ENCODE measurements at places on chromosomes 12 and 14.

DNA sequence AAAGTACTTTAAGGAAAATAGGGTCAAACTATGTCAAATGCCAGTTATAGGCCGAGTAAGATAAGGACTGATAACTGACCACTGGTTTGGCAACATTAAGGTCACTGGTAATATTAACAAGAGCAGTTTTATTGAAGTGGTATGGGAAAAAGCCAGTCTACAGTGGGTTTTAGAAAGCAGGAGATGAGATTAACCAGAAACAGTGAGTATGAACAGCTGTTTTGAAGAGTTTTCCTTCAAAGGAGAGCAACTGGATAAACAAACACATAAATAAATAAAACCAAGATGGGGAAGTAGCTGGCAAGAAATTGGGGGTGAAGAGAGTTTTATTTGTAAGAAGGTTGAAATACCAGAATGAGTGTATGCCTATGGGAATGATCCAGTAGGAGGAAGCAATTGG is 30.3 kb downstream of the KITLG start:
- peak; percentile 29 for DNase-seq

DNA sequence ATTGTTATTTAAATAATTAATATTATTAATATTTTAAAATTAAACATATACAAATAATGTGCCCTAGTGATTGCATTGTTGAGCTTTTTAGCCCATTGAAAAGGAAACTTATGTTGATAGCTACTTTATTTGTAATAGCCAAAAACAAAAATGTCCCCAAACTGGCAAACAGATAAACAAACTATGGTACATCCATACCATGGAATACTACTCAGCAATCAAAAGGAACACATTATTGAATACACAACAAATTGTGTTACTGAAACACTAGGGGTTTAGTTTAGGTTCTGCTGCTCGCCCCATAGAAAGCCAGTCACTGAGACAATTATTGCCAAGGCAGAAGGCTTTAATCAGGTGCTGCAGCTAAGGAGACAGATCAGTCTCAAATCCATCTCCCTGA is 239.7 kb upstream of the KITLG start:
- DNase-seq: no peak

- DNase-seq: no peak
These were observed 13.5 kb downstream of the CPSF2 start for GRCh38 chr14:92135269-92135668.

DNA sequence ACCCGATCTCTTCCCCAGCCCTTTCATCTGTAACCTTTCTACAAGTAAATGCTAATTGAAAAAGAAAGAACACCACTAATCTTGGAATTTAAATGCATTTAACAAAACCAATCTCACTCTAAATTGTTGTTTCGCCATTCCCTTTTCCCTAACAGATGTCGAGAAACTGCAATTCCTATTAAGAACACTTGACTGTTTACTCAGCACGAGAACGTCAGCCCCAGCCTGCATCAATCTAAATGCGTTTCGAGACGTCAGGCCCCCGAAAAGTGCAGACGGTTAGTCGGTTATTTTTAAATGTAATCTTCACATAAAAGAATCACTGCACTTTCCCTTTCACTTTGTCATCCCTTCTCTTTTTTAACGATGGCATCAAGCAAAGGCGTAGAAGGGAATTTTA is 837.6 kb downstream of the VRK1 start:
- DNase-seq: no peak

GRCh38 chr14:60651796-60652673 is 2.8 kb upstream of the SIX1 start:
- DNase-seq: peak; percentile 56

GRCh38 chr14:34604995-34605394 is 25.0 kb downstream of the SNX6 start:
- DNase-seq: no peak

- DNase-seq: no peak
These were observed 171.7 kb downstream of the SLC5A8 start for GRCh38 chr12:101038289-101038871.

- no peak for DNase-seq
These were observed 414.0 kb downstream of the CCDC91 start for GRCh38 chr12:28604240-28604639.

DNA sequence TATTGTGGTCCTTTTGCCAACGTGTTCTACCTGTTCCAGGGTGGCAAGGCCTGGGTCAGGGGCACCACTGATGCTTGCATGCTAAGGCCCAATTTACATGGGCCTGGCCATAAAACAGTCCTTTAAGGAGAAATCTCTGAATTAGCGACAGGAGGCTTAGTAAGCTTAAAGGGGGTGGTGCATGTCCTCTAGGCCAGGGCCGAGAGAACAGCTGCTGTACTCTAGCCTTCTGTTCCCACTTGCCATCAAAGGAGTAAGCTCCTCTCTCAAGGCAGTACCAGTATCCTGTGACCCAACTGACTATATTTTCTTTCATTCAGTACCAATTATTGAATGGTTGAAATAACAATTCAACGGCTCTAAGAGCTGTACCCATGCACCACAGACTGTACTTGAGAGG is 67.7 kb upstream of the ZDHHC17 start:
- no peak for DNase-seq

DNA sequence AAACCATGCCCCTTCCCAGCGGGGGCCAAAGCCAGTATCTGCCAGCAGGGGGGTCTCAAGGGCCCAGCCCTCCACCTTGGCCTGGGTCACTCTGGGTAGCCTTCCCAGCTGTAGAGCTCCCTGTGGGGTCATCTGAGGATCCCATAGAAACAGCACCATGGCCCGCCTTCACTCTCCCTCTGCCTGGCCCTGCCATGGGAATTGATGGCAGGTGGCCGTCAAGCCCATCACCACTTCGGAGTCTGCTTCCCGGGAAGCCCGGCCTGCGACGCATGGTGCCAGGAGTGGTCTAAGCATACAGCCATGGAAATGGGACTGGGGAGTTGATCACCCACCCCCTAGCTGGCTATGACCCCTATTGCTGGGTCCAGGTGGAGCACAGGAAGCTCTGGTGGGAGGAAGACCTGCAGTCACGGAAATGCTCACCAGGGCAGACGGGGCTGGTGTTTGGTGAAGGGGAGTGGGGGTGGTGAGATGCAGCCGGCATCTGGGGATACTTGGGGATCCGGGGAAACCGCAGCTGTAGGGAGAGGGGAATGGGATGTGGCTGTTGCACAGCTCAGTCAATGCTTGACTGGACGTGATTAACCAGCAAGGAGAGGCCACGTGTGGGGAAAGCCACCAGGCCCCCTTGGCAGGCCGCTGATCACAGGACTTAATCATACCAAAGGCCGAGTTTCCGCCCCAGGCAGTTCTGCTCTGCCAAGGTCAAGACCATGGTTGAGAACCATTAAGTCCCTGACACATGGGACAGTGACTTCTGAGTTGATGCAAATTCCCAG is 52.2 kb upstream of the DIO3 start:
- DNase-seq: no peak

GRCh38 chr14:87149583-87150354 is 843.2 kb downstream of the GALC start:
- DNase-seq: no peak

DNA sequence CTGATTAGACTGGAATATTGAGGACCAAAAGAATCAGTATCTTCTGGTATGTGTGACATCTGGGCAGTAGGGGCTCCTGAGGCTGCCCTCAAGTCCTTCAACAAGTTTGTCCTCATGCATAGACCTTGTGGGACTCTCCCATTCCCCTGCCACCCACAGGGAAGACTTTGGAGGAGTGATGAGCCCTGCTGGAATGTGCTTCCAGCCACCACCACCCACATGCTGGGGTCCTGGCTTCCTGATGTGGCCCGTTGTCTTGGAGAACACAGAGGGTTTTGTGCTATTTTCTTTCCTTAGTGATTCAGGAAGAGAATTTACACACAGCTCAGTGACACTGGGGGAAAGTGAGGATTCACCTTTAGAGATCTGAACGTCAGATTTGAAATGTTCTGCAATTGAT is 29.2 kb upstream of the SEL1L start:
- DNase-seq: no peak

DNA sequence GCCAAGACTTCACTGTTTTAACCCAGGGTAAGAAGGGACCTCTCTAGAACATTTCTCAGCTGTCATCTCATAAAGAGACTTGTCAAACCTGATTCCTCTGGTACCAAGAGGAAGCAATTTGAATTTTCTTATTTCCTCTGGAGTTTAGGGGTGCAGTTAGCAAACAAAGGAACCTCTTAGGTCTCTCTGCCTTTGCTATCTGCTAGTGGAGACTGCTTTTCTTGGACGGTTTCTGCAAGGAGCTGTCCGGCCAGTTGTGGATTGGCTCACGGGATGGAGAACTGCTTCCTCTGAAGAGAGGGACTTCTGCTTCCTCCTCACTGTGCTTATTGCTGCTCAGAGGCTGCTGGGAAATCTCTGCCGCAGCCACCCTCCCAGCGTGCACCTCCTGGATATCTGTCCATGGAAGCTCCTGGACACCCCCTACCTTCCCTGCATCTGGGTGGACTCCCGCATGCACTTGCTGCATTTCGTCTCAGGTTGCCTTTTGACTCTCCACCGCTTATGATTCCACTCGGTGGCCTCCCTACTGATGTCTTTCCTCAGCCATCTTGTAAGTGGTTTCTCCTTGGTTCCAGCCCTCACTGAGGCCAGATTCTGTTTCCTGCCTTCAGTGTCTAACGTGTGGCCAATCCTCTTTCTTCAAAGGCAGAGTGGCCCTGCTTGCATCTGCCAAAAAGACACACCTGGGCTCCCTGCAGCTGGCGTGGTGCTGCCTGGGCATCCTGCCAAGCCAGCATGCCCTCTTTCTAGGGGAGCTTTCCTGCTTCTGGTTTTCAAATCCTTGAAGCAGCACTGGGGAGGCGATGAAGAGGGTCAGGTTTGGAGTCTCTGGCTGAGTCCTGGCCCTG is 187.3 kb downstream of the CHST11 start:
- DNase-seq: no peak

Data from SJCRH30 (cell line).